Testis (tissue), 5 donors: ENCODE measurements at places on chromosomes 1 and 21. TPM values are rescaled to one million over a fixed set of nuclear protein-coding genes. Genes with fewer than 3 reads are reported as not detected.
A peak's percentile ranks its signal among the peaks of the same experiment; 100 is the strongest.

GRCh38 chr1:8661185-8662110 lies 156.0 kb downstream of the RERE start:
- no peaks in the 10 kb centered on the region for H3K36me3 ChIP-seq
- H3K27ac ChIP-seq: no peak overlapping the region
- no peak overlapping the region for H3K4me3 ChIP-seq
- peak; percentile 55 for DNase-seq

- no peak overlapping the region for H3K4me3 ChIP-seq
- H3K36me3 ChIP-seq: no peaks in the 10 kb centered on the region
- no peaks in the 10 kb centered on the region for H3K4me1 ChIP-seq
- H3K27ac ChIP-seq: no peak overlapping the region
- DNase-seq: no peak
Observed at GRCh38 chr1:106548726-106549125, 507.7 kb upstream of the PRMT6 start.

DNA sequence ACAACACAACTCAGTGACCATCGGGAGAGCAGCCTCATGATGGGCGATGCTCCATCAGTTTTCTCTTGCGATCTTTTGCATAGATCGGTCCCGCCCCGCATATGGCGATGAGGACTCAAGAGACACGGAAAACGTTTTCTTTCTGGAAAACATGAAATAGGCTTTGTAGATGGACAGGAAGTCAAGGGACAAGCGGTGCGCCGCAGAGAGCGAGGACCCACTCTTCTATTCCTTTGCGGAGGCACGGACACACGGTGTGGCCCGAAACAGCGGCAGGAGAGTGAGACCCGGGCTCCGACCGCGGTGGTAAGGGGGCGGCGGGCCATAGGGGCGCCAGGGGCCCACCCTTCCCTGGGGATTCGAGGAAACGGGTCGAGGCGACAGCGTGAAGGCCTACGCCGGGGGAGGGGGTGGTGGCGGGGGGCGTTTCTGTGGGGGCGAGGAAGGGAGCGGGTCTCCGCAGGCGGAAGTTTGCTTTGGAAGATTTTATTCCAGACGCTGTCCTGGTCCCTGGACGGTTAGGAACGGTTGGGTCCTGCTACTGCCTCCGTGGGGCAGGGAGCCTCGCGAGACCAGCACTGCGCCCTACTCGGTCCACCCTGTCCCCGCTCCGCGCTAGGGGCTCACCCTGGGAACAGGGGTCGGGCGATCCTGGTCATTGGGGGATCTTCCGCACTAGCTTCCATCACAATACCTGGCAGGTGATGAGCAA lies 796 bp upstream of the TDRKH start:
- H3K4me3 ChIP-seq: peak overlapping the region; percentile 79
- H3K27me3 ChIP-seq: no peaks in the 10 kb centered on the region
- no peaks in the 10 kb centered on the region for H3K4me1 ChIP-seq
- DNase-seq: peak; percentile 36
- peak overlapping the region; percentile 33 for H3K27ac ChIP-seq

GRCh38 chr1:64956733-64957441 lies 9.5 kb downstream of the JAK1 start:
- H3K27me3 ChIP-seq: no peaks in the 10 kb centered on the region
- H3K36me3 ChIP-seq: no peaks in the 10 kb centered on the region
- H3K27ac ChIP-seq: no peak overlapping the region
- no peak overlapping the region for H3K4me3 ChIP-seq
- H3K4me1 ChIP-seq: peaks cover 38% of the 10 kb centered on the region

- no peak for DNase-seq
- H3K4me1 ChIP-seq: peaks cover 26% of the 10 kb centered on the region
- no peaks in the 10 kb centered on the region for H3K36me3 ChIP-seq
- H3K27me3 ChIP-seq: no peaks in the 10 kb centered on the region
Observed at GRCh38 chr1:162562470-162562828, 927 bp downstream of the UAP1 start.

DNA sequence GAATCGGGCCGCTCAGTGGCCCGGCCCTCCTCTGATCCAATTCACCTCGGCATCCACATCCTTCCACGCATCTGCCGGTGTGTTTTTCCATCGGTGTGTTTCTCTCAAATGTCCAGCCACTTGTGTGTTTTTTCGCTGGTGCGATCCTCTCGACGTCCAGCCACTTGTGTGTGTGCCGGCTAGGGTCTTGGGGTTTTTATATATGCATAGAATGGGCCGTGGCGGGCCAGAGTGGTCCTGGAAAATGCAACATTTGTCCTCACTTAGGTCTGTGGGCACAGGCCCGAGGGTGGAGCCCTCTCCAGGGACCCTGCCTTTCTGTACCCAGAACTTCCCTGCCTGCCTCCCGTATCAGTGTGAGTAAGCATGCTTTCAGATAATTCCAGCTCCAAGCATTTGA lies 1106.4 kb downstream of the AMY1C start:
- H3K4me1 ChIP-seq: no peaks in the 10 kb centered on the region
- no peak overlapping the region for H3K27ac ChIP-seq
- no peaks in the 10 kb centered on the region for H3K36me3 ChIP-seq
- H3K4me3 ChIP-seq: no peak overlapping the region
- no peak for DNase-seq
- H3K27me3 ChIP-seq: no peaks in the 10 kb centered on the region

GRCh38 chr1:178928041-178928440 lies 57.2 kb upstream of the ANGPTL1 start:
- no peak overlapping the region for H3K4me3 ChIP-seq
- no peaks in the 10 kb centered on the region for H3K36me3 ChIP-seq
- H3K27ac ChIP-seq: no peak overlapping the region
- H3K4me1 ChIP-seq: peaks cover 16% of the 10 kb centered on the region
- H3K27me3 ChIP-seq: no peaks in the 10 kb centered on the region

DNA sequence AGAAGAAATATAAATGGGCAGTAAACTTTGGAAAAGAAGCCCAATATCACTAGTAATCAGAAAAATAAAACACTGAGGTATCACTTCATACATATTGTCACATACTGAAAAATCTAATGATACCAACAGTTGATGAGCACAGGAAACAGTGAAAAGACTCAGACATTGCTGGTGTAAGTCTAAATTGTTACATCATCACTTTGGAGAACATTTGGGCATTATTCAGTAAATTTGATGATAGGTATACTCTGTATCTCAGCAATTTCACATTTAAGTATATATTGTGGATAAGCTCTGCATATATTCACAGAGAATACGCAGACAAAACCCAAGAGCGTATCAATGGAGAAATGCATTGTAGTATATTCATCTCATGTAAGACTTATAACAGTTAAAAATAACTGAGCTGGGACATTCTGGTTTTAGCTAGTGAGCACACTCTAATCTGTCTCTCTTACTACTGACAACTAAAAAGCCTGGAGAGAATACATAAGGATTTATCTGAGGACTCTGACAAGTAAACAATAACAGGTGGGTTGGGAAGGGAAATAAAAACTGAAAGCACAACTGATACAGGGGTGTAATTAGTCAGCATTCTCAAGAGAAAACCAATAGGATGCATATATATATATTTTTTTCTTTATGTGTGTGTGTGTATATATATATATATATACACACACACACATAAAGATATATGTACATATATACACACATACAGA lies 212.7 kb upstream of the JUN start:
- H3K27me3 ChIP-seq: no peaks in the 10 kb centered on the region
- H3K4me3 ChIP-seq: no peak overlapping the region
- DNase-seq: no peak
- no peaks in the 10 kb centered on the region for H3K4me1 ChIP-seq

DNA sequence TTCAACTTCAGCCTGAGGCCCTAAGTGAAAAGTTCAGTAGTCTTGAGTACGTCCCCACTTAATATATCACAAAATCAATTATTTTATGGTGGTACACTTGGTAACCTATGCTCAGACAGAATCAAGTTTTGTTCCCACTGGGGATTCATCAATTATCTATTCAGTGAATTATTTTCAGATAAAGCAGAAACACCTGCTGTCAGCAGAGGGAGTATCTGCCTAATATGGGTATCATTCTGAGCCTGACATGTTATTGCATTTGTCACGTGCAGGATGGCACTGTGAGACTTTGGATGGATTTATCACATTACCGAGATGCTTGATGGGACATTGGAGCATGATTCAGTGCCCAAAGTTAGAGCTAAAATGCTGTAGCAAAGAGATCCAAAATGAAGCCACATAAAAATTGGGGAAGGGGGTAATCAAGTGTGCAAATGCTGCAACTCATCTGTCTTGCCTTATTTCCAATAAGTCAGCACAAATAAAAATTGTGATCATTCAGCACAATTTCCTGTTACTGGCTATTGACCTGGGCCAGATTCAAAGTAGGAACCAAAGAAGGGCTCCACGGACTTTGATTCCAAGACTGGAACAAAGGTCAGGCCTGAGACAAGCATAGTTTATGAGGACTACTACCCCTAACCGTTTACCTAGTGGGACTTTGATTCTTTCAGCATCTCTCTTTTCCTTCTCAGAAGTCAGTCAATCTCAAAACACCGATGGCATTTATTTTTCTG lies 657.6 kb downstream of the LMO4 start:
- no peak overlapping the region for H3K4me3 ChIP-seq
- no peak for DNase-seq
- H3K27ac ChIP-seq: no peak overlapping the region
- H3K36me3 ChIP-seq: no peaks in the 10 kb centered on the region

DNA sequence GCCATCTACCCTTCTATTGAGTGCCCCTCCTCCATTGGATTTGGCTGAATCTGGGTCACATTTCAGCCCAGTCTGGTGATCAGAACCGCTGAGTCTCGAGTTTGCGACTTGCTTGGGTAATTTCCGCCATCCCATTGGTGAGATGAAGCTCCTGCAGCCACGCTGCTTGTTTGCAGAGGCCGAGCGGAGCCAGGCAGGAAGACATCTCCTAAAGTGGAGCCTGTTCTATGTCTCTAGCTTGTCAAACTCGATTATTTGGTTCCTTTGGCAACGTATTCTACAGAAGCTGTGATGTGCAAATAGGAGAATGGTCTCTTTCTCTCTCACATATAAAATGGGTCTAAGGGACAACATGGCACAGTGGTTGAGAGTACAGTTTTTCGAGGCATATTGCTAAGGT lies 206.8 kb upstream of the PLXNA2 start:
- H3K27me3 ChIP-seq: no peaks in the 10 kb centered on the region
- no peak overlapping the region for H3K4me3 ChIP-seq
- no peak overlapping the region for H3K27ac ChIP-seq
- no peak for DNase-seq
- peaks cover 6% of the 10 kb centered on the region for H3K4me1 ChIP-seq

DNA sequence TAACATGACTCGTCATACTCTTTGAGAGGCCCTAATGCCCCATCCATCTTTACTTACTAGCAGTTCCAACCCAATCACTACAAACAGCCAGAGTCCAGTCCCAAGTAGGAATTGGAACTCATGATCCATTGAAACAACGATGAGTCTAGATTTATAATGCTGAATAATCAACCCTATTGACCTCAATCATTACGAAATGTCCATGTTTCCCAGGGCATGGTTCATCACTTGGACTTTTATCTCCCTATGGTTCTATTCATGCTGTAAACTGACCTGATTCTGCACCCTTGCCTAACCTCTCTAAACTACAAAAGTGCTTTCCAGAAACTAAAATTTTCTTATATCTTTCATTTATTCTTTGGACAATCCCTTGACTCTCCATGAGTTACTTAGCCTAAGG lies 840.0 kb upstream of the B3GALT2 start:
- no peaks in the 10 kb centered on the region for H3K4me1 ChIP-seq
- no peak for DNase-seq
- no peaks in the 10 kb centered on the region for H3K27me3 ChIP-seq
- no peaks in the 10 kb centered on the region for H3K36me3 ChIP-seq
- H3K4me3 ChIP-seq: no peak overlapping the region

GRCh38 chr1:102595106-102595505 lies 513.2 kb downstream of the COL11A1 start:
- no peak overlapping the region for H3K27ac ChIP-seq
- no peak overlapping the region for H3K4me3 ChIP-seq
- H3K27me3 ChIP-seq: no peaks in the 10 kb centered on the region
- no peaks in the 10 kb centered on the region for H3K4me1 ChIP-seq
- no peak for DNase-seq
- H3K36me3 ChIP-seq: no peaks in the 10 kb centered on the region

GRCh38 chr1:173052681-173053196 lies 2.0 kb upstream of the TNFSF18 start:
- no peak for DNase-seq
- H3K36me3 ChIP-seq: no peaks in the 10 kb centered on the region
- no peaks in the 10 kb centered on the region for H3K27me3 ChIP-seq

DNA sequence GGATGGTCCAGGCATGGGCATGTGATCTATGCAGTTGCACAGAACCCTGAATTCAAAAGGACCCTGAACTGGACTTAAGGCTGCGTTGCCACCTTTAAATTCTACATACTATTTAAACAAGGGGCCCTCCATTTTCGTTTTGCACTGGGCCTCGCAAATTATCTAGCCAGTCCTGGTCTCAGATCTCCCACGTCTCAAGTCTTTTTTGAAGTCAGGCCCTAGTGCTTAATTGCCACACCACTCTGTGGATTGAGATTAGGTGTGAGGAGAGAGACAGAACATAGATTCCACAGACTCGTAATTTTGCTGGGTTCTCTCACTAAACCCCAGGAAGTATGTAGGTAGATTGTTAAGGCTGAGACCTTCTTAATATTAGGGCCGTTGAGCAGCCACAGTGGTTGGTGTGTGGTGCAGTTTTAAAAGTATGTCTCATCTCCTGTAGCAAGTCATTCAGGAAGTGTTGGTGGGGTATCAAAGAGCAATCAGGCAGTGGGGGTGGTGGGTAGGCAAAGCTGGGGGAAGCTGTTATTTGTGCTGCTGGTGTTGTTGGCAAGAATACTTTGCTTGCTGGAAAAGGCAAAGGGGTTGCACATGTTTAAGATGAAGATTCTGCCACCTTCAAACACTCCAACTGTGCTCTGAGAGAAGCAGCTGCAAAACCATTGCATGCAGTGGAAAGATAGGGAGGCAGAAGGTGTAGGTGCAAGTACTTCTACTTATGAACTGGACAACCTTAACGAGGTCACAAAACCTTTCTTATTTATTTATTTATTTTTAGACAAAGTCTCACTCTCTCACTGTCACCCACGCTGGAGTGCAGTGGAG lies 11.2 kb downstream of the CD84 start:
- H3K27me3 ChIP-seq: no peaks in the 10 kb centered on the region
- DNase-seq: no peak
- H3K4me3 ChIP-seq: no peak overlapping the region
- H3K4me1 ChIP-seq: peaks cover 5% of the 10 kb centered on the region
- H3K36me3 ChIP-seq: no peaks in the 10 kb centered on the region
- no peak overlapping the region for H3K27ac ChIP-seq

GRCh38 chr21:45590726-45591618 lies 48.7 kb upstream of the SLC19A1 start:
- DNase-seq: no peak
- no peak overlapping the region for H3K27ac ChIP-seq
- peak overlapping the region; percentile 58 for H3K4me3 ChIP-seq
- H3K27me3 ChIP-seq: no peaks in the 10 kb centered on the region
- no peaks in the 10 kb centered on the region for H3K4me1 ChIP-seq

Gene ZNF683
- 63.9 TPM for total RNA-seq

Gene WNT2B
- total RNA-seq: 14.7 TPM

Gene RASSF5
- total RNA-seq: 8.4 TPM

Gene DNAJC8
- total RNA-seq: 48.0 TPM

Gene AP4B1
- 23.4 TPM for total RNA-seq

Gene ADAM30
- total RNA-seq: 13.1 TPM

Gene IFI16
- total RNA-seq: 34.3 TPM

Gene RCOR3
- total RNA-seq: 141 TPM
